ENCODE measurements at places on chromosomes 4 and X.
A peak's percentile ranks its signal among the peaks of the same experiment; 100 is the strongest.

- no peak for DNase-seq
Observed at GRCh38 chr4:90816754-90817153, 689.6 kb downstream of the CCSER1 start.

GRCh38 chr4:3285558-3286334 lies 7.1 kb upstream of the RGS12 start:
- DNase-seq: peak; percentile 2

GRCh38 chr4:183532821-183533220 lies 28.0 kb downstream of the ING2 start:
- DNase-seq: no peak

GRCh38 chr4:72997409-72997808 lies 72.1 kb downstream of the COX18 start:
- DNase-seq: no peak

- no peak for DNase-seq
Observed at GRCh38 chr4:88937081-88937480, 119.9 kb downstream of the FAM13A start.

DNA sequence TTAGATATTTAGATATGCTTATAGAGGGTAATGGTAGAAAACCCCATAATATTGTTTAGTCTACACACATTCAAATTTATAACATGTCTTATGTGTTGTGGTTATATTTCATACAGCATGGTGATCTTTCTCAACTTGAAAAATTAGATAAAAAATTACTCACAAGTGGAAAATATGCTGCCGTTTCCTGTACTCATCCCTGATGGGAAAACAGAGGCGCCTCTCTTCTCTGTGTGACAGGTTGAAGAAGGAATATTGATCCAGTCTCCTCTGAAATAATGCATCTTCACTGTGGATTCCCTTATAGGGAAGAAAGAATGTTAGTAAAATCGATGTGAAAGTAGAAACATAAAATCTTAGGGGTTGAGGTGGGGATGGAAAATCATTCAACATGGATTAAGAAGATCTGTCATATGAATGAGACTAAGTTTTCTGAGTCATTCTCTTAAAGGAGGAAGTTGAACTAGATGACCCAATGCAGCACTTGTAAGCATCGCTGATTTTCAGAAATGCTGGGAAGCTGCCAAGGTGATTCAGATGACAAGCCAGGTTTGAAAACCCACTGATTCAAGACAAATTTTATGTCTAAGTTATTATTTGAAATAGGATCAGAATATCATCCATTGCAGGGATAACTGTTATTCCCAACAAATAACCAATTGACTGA lies 70.7 kb downstream of the ANKRD50 start:
- peak; percentile 13 for DNase-seq

DNA sequence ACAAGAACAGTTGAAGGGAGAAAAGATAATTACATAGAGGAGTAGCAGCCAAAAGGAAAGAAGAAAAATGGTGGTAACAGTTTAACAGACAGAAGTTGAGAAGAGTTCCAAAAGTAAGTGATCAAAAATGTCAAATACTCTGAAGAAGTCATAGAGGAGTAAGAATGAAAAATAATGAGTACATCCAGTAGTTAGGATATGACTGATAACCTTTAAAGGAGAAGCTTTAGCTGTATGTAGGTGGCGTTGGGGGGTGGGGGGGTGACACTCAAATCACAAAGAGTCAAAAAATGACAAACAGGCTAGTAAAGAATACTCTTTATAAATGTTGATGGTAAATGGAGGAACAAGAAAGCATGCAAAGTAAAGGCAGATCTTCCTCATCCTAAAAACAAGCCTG lies 40.6 kb downstream of the RAB33A start:
- DNase-seq: no peak

- no peak for DNase-seq
Observed at GRCh38 chrX:150236327-150236726, 126.8 kb upstream of the MAMLD1 start.

GRCh38 chrX:129650183-129650689 lies 4.5 kb downstream of the APLN start:
- DNase-seq: no peak

- DNase-seq: no peak
Observed at GRCh38 chrX:72306085-72306801, 529 bp upstream of the CITED1 start.

DNA sequence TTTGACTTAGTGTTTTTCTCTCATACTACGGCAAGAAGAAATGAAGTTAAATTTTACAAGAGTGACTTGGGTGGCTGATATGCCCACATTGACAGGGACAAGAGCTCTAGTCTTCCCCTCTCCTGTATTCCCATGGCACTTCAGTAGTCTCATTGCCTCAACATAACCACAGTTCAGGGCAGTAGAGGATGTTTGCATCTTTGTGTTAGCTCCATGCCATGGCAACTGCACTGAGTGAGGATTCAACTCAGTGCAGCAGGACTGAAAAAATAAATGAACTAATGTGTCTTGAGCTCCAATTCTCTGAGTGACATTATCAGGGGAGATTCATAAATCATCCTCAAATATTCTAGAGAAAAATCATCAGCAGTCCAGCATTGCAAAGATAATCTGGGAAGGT lies 78.8 kb downstream of the TET2 start:
- no peak for DNase-seq

- no peak for DNase-seq
Observed at GRCh38 chr4:33626221-33626620, 2618.1 kb downstream of the ARAP2 start.

DNA sequence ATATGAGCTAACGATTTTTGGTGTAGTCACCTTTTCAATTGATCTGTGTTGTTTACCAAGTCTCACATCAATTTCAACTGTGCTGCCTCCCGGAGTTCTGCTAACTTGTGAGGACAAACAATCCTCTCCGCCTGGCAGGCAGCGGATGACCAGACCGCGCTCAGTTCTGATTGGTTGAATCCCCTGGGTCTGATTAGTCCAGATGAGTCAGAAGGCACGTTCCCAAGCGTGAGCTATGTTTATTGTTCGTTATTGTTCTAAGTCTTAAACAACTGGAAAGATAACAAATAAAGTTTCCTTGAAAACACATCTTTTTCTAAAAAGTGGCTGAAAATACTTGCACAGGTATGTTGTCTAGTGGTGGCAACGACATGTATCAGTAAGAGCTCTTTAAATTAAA lies 37.9 kb upstream of the TRPC3 start:
- DNase-seq: no peak

GRCh38 chr4:2166253-2166652 lies 75.7 kb downstream of the HAUS3 start:
- no peak for DNase-seq

- no peak for DNase-seq
Observed at GRCh38 chr4:158162631-158163030, 10.2 kb downstream of the GASK1B start.

DNA sequence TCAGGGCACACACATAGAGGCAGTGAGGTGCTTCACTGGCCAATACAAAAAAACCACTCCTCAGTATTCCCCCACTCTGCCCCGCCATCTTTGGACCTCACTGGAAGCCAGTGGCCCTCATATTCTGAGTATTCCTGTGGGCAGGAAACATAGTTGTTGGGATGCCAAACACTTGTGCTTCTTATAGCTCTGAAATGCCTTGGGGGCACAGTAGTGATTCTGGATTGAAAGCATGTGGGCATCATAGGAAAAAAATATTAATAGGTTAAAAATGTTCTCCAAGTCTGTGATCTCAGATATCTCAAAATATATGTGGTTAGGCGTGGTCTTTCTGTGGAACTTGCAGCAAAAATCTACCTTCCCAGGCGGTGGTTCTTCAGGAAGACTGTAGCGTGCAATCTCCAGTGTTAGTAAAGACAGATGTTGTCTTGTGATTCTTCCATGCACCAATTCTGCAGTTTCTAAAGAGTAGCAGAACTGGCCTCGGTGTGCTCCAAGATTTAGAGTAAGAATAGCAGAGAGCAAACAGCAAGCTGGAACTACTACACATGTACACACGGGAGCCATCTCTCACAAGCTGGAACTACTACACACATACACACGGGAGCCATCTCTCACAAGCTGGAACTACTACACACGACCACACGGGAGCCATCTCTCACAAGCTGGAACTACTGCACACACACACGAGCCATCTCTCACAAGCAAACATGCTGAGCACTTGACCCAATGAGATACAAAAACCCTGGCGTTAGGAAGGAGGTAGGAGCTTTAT lies 8.0 kb upstream of the TENM3 start:
- DNase-seq: no peak

GRCh38 chr4:76341063-76341462 lies 34.5 kb downstream of the STBD1 start:
- no peak for DNase-seq

DNA sequence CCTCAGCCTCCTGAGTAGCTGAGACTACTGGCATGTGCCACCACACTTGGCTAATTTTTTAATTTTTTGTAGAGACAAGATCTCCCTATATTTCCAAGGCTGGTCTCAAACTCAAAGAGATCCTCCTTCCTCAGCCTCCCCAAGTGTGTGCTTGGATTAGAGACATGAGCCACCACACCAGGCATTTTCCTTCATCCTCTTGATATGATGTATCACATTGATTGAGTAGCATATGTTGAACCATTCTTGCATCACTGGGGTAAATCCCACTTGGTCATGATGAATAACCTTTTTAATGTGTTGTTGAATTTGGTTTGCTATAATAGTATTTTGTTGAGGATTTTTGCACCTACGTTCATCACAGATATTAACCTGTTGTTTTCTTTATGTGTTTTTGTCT lies 24.2 kb upstream of the PPM1K start:
- no peak for DNase-seq

DNA sequence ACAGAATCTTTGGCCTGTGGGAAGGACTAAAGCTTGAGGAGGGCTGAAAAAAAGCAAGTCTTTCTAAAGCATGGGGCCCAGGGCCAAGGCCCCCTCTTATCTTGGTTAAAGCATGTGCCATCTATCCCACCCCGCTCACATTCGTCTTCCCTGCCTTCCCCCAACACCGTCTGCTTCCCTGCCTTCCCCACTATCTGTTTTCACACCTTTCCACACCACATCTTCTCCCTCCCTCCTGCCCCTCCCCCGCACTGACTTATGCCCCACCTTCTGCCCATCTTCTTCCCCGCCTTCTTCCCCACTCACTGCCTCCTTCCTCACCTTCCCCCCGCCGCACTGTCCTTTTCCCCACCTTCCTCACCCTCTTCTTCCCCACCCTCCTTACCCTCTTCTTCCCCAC lies 890 bp upstream of the NAP1L5 start:
- no peak for DNase-seq

DNA sequence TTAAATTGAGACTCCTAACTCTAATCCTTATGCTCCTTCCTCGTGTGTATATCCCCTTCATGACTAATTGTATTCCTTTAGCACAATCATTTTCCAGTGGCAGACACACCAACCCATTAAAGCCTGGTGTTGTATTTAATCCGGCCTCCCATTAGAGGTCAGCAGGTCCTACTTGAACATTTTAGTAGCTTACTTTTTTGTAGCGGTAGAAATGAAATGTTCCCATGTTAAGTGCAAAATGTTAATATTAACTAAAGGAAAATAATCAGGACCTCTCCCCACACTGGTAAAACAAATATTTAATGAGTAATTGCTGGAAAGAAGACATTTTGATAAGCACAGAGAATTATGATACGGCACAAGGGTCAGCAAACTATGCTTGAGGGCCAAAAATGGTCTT lies 3.4 kb downstream of the RAB33B start:
- DNase-seq: no peak

- DNase-seq: peak; percentile 61
Observed at GRCh38 chr4:53132132-53132891, 233.5 kb downstream of the SCFD2 start.

DNA sequence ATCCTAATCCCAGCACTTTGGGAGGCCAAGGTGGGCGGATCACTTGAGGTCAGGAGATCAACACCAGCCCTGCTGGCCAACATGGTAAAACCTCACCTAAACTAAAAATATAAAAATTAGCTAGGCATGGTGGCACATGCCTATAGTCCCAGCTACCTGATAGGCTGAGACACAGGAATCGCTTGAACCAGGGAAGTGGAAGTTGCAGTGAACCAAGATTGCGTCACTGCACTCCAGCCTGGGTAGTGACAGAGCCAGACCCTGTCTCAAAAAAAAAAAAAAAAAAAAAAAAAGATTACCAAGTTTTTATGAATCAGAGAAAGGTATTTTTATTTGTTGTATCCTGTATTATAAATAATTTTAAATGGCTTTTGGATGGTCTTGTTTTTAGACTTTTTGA lies 15.1 kb downstream of the TRAPPC11 start:
- DNase-seq: no peak

DNA sequence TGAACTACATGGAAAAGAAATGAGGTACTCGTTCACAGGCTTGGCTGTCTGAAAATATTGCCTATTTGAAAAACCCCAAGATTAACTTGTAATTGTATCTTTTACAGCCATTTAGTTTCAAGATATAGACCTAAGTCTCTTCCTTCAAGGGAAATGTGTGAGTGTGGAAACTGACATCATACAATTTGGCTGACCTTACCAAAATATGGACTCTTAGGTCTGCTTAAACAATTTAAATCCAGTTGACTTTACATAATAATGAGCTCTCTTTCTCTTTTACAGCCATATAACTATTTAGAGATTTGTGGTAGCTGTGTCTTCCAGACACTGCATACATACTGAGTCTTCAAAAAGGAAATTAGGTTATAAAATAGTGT lies 186.9 kb downstream of the NR3C2 start:
- no peak for DNase-seq

GRCh38 chrX:41480508-41481260 lies 33.5 kb downstream of the NYX start:
- DNase-seq: no peak

DNA sequence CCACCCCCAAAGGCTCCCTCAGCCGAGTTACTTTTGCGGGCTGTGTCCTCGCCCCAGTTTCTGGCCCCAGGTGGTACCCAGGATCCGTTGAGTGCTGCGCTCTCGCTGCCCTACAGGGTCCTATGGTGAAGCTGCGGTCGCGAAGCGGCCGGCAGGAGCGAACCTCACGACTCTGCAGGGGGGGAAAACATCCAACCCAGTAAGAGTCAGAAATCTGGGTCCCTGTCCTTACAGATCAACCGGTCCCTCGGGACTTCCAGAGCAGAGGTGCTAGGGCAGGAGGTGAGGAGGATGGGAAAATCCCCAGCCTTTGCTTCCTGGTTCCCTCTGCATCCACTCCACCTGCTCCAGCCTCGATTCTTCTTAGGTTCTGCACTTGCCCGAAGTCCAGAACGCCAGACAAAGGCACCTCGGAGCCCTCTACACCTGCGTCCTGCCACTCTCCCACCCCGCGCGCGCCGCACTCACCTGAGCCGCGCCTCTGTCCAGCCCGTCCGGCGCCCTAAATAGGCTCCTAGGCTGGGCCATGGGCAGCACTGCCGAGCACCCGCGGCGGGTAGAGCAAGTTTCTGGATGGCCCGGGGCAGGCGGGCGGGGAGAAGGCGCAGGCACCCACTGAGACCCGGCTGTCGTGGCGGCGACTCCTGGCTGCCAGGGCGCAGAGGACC lies at the start of gene HS3ST1:
HS3ST1 (minus strand) TSS at position 664 of the 668 bp plus-strand sequence. CDS start 28,889 bp downstream, outside the sequence.
- DNase-seq: peak; percentile 7

DNA sequence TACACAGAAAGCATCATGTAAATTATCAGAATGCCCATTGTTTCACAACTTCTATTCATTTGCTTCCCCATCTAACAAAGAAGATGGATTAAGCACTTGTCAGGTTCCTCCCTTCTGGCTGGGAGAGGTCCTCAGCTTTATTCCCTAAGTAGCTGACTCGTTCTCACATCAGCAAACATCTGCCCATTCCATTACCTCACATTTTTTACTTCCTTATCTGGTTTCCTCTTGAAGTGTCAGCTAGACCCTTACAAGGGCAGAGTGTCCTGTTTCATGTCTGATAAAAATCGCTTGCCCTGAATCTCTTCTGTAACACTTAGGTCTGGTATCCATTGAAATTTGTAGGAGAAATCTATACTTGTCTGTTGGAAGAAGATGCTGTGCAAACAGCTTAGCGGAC lies 34.7 kb downstream of the TMPRSS11A start:
- DNase-seq: no peak
